ENCODE measurements at places on chromosomes 7 and 10.

- no peak overlapping the region for H3K4me3 ChIP-seq
- H3K36me3 ChIP-seq: no peaks in the 10 kb centered on the region
- H3K27ac ChIP-seq: no peak overlapping the region
- no peak for DNase-seq
- H3K4me1 ChIP-seq: no peaks in the 10 kb centered on the region
Observed at GRCh38 chr10:86193841-86194240, 172.8 kb downstream of the GRID1 start.

DNA sequence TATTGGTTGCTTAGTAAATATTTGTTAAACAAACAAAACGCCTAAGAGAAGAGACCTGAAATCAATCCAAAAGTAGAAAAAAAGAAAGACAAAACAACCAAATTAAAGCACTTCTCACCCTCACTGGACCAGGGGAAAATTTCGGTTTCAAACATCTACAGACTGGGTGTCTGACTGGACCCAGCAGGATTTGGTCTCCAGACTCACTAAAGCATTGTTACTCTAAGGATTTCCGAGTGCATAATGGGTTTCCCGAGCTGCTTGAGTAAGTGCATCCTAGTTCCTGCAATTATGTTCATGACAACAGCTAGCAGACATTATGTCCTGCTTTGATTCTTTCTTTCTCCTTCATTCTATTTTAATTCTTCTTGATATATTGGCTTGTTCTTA is 51.8 kb upstream of the FAM3C start:
- H3K27me3 ChIP-seq: no peaks in the 10 kb centered on the region
- no peak overlapping the region for H3K4me3 ChIP-seq
- H3K36me3 ChIP-seq: no peaks in the 10 kb centered on the region
- H3K27ac ChIP-seq: peak overlapping the region; percentile 73

DNA sequence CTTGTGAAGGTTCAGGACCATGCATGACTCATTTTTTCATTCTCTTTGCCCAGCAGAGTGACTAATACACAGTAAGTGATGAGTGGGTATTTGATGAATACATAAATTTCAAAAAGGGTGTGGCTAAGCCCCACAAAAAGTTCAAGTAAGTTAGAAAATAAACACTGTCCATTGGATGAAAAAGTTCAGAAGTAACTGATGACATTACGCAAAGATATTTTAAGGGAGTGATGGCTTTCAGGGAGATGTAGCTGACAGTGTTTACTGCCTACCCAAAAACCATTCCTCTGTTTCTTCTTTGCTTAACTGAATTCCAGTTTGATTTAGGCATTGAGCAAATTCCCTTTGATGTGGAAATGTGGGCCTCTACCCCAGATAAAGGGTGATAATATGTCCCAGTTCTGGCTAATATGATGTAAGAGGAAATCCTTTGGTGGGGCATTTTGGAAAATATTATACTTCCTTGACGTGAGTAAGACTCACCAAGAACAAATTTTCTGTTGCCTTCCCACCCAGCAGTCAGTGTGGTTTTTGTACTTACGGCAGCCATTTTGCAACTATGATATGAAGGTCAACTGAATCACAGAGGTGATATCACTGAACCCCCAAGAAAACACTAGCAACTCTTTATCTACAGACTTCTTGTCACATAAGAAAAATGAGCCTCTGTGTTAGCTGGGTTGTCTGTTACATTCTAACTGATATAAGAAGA is 29.0 kb upstream of the EBLN1 start:
- H3K4me3 ChIP-seq: no peak overlapping the region
- DNase-seq: no peak
- no peak overlapping the region for H3K27ac ChIP-seq
- H3K4me1 ChIP-seq: no peaks in the 10 kb centered on the region
- H3K27me3 ChIP-seq: no peaks in the 10 kb centered on the region
- H3K36me3 ChIP-seq: no peaks in the 10 kb centered on the region

- no peaks in the 10 kb centered on the region for H3K4me1 ChIP-seq
- H3K4me3 ChIP-seq: no peak overlapping the region
- H3K27ac ChIP-seq: no peak overlapping the region
- H3K27me3 ChIP-seq: no peaks in the 10 kb centered on the region
- no peak for DNase-seq
Observed at GRCh38 chr7:25073451-25073850, 51.6 kb downstream of the CYCS start.
